ENCODE measurements at places on chromosomes 2 and 18. TPM values are rescaled to one million over a fixed set of nuclear protein-coding genes. Genes with fewer than 3 reads are reported as not detected.
A peak's percentile ranks its signal among the peaks of the same experiment; 100 is the strongest.

GRCh38 chr2:200417366-200417765 is 92.5 kb downstream of the KCTD18 start:
- no peaks in the 10 kb centered on the region for H3K27me3 ChIP-seq
- no peak overlapping the region for H3K27ac ChIP-seq
- H3K4me1 ChIP-seq: no peaks in the 10 kb centered on the region
- DNase-seq: no peak

DNA sequence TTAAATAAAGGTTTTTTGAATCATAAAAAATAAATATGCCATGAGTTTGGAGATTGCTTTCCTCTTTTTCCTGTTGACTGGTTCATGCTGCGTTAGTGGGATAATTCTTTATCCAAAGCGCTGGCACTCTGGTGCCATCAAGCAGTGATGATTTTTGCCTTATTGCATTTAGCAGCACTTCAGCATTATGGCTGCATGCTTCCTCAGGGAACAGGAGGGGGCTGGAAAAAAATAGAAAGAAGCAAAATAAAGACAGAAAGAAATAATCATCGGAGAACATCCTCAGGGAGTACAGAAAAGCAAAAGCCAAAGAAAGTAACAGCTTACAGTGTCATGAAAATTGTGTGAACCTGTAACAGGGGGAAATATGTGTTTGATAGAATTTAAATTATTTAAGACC is 1408.2 kb upstream of the PIK3C3 start:
- DNase-seq: no peak
- no peaks in the 10 kb centered on the region for H3K36me3 ChIP-seq
- no peak overlapping the region for H3K27ac ChIP-seq
- H3K4me3 ChIP-seq: no peak overlapping the region

GRCh38 chr2:56040834-56041233 is 117.3 kb upstream of the EFEMP1 start:
- DNase-seq: no peak
- H3K36me3 ChIP-seq: no peaks in the 10 kb centered on the region
- H3K27ac ChIP-seq: no peak overlapping the region
- H3K4me1 ChIP-seq: no peaks in the 10 kb centered on the region

DNA sequence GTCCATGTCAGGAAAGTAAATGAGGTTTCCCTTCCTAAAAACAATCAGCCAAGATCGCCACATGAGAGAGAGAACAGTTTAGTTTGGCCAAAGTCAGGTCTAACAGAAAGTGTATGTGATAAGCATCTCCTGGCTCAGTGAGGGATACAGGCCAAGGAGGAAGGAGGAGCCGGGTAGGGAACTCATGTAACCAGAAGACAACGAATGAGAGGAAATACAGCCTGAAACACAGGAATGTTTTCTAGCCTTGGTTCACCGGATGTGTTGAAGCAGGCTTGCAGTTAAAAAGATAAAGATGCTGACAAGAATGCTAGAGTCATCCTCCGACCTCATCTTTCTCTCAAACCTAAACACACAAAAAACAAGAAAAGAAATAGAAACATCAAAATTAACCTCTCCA is 283.9 kb upstream of the SIX2 start:
- no peaks in the 10 kb centered on the region for H3K27me3 ChIP-seq
- no peaks in the 10 kb centered on the region for H3K4me1 ChIP-seq
- no peaks in the 10 kb centered on the region for H3K36me3 ChIP-seq
- DNase-seq: peak; percentile 23

Gene PLEKHH2
- 25.2 TPM for total RNA-seq

Gene DSG2
- total RNA-seq: 19.5 TPM

Gene PRKCE
- total RNA-seq: 7.2 TPM

Measured in prostate gland (tissue), 2 donors.